Hematopoietic multipotent progenitor cell treated with erythropoietin and hydrocortisone succinate and interleukin-3 and kit ligand, for 17 days (in vitro differentiated cells): ENCODE measurements at places on chromosomes 2 and 18.

- DNase-seq: no peak
Observed at GRCh38 chr2:20755132-20755800, 67.6 kb downstream of the LDAH start.

- DNase-seq: no peak
Observed at GRCh38 chr18:53819671-53820070, 404.8 kb downstream of the MBD2 start.

- DNase-seq: no peak
Observed at GRCh38 chr2:74290466-74291217, 52.6 kb downstream of the SLC4A5 start.

GRCh38 chr2:49404108-49404507, 249.8 kb upstream of the FSHR start:
- DNase-seq: no peak

GRCh38 chr2:64244037-64244416, 99.8 kb upstream of the PELI1 start:
- DNase-seq: no peak

DNA sequence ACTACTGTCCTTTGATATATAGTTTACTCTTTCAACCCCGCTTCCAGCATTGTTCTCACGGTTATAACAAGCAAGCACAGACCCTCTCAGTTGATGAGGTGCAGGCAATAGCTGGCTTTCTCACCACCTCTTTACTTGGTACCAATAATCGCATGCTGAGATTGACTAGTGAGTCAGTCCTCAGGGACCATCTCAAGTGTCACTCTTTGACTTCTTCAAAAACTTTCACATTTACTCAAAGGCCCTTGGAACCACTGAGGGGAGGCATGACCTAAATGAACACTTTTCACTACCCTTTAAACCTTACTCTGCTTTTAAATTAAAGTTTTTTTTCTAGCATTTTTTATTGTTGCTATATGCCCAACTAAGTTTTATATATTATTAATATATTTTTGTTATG, 101.8 kb downstream of the DAW1 start:
- no peak for DNase-seq

DNA sequence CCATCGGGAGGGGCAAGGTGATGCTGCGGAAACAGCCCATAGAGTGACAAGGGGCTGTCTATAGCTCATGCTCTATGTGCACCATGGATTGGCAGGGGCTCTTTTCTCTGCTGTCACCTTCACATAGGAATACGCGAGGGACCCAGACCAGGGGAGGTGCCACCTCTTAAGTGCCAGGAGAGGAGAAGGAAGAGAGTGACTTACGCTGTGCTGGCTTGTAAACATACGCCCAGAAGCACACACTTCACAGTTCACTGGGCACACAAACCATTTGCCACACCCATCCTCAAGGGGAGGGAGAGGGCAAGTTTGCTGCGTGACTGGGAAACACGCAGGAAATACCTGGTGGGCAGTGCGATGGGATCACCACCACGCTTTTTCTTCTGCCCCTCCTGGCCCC, 65.1 kb upstream of the GPR45 start:
- DNase-seq: no peak

DNA sequence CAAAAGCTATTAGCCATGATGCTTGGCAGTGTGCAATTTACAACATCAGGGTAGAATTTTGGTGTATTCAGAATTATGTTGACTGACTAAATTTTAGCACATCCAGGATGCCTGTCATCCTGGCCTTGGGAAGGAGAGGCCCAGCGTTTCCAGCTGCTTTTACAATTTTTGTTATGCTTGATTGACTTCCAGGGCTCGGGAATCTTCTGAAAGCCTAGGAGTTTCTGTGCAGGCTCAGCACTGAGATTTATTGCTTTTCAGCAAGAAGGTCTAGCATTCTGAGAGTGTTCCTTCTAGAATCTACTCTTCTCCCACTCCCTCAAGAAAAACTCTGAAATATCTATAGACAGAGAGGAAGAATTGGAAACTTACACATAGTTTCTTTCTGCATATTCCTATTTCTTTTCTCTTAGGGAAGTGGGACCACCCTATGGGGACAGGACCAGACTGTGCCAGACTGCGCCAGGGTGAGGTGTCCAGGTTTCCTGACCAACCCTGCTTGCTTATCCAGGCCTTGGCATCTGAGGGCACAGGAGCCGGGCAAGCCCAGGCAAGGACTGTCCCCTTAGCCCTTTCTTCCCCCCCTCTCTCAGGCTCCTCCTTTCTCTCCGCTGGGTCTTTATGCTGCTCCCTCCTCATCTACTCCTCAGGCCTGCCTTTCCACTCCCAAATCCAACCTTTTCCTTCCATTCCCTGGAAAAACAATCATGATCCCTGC, 26.9 kb downstream of the MAIP1 start:
- no peak for DNase-seq

DNA sequence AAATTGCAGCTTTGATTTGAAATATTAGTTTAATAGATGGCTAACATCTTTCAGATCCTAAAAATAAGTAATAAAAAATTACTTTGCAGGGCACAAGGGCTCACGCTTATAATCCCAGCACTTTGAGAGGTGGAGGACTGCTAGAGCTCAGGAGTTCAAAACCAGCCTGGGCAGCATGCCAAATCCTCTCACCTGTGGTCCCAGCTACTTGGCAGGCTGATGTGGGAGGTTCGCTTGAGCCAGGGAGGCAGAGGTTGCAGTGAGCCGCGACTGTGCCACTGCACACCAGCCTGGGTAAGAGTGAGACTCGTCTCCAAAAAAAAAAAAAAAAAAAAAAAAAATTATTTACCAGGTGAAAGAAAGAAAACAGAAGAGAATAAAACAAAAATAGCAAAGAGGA, 449.8 kb downstream of the NRXN1 start:
- DNase-seq: no peak

GRCh38 chr2:133816037-133816436, 247.8 kb upstream of the NCKAP5 start:
- DNase-seq: no peak

GRCh38 chr2:86314125-86314524, 23.3 kb downstream of the REEP1 start:
- DNase-seq: no peak

- DNase-seq: no peak
Observed at GRCh38 chr2:133733901-133734255, 165.6 kb upstream of the NCKAP5 start.

DNA sequence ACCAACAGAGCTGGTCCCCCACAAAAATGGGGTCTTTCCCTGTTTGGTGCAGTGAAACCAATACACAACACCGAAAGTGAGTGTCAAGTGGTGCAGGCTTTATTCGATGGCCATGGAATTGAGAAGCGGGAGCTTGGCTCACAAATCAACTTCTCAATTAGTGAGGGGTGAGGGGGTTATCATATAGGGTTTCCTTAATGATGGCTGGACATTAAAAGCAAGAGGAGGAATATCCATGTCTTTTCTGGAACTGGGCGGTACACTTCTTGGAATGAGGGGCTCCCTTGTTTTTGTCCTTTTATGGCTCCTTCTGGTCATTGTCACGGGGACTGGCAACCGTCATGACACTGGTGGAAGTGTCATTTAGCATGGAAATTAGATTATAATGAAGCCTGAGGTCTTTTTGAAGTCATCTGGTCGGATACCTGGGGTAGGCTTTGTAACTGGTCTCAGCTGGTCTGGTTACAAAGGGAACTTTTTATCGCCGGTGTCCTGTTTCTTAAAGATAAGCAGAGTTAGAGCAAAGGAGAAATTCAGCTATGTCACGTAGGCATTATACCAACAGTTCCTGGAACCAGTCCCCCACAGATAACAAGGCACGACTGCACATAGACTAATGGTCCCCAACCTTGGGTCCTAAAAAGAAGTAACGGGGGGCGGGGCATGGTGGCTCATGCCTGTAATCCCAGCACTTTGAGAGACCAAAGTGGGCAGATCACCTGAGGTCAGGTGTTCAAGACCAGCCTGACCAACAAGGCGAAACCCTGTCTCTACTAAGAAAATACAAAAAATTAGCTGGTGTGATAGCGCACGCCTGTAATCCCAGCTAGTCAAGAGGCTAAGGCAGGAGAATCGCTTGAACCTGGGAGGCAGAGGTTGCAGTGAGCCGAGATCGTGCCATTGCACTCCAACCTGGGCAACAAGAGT, 93.5 kb upstream of the NDUFV2 start:
- DNase-seq: peak; percentile 20

- no peak for DNase-seq
Observed at GRCh38 chr18:53745986-53746385, 478.5 kb downstream of the MBD2 start.

DNA sequence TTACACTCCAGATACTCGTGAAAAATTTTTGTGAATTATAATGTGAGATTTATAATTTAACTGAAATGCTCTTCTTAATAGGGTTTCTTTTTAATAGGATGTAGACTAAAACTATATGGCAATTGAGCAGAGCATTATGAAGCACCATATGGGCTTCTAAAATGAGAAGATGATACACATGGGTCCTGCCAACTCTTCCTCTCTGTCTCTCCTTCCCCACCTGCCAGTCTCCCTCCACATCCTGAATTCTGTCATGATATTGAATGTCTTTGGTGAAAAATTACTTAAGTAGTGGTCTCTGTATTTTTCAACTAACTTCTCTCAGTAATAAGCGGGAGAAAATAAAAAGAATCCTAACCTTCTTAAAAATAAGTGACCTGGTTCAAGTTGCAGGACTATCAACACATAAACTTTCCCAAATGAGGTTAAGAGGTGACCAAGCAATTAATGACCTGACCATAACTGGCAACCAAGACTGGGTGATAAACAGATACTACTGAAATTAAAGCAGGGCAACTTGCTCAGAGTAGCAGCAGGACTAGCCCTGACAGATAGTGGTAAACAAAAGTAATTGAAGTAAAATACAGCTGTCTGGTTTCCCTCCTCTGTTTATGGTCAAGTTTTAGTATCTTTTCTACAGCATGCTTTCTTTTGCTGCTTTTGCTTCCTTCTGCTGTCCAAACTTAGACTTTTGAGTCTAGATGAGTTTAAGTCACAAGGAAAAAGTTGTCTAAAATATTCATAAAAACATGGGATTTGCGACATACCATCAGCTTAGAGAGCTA, 117.1 kb upstream of the PDE1A start:
- no peak for DNase-seq

GRCh38 chr2:177633111-177633510, 240.5 kb downstream of the AGPS start:
- no peak for DNase-seq

- no peak for DNase-seq
Observed at GRCh38 chr18:45730832-45731575, 7.0 kb downstream of the SLC14A1 start.

- no peak for DNase-seq
Observed at GRCh38 chr2:179140571-179140970, 90.6 kb upstream of the CCDC141 start.

- no peak for DNase-seq
Observed at GRCh38 chr18:44968336-44968735, 287.6 kb downstream of the SETBP1 start.

GRCh38 chr18:23547306-23547705, 39.0 kb downstream of the NPC1 start:
- DNase-seq: no peak

GRCh38 chr18:6057604-6058003, 162.3 kb upstream of the TMEM200C start:
- DNase-seq: no peak

- no peak for DNase-seq
Observed at GRCh38 chr2:159817283-159817682, 19.3 kb upstream of the CD302 start.

- DNase-seq: no peak
Observed at GRCh38 chr2:203646266-203646864, 60.1 kb upstream of the CD28 start.

- no peak for DNase-seq
Observed at GRCh38 chr2:120498121-120498520, 152.2 kb downstream of the INHBB start.

DNA sequence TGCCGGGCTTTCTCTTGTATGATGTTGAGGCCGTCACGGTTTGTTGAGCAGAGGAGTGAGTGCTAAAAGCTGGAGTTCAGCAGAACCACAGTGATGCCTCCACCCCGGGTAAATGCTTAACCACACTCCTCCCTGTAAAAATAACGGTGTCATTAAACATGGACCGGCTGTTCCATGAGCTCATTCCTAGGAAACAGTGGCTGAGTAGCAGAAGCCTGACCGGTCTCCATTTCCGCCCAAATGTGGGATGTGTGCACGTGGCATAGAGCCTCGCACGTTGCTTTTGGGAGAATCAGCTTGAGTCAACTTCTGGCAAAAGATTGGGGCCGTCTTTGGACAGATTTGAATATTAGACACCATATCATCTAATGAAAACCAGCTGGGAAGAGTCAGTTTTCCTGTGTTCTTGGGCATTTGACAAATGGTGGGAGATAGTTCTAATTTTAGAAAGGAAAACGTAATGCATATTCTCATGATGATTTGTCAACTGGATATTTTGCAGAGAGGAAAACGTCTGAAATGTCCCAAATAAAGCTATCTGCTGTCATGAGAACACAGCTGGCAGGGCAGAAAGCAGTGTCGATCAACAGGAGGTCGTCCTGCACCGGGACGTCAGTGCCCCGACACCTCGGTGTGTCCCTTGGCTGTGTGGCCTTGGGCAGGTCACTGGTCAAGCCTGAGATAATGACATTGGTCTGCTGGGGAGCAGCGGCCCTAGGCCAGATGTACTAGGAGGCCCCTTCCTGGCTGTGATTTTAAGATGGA, 42.4 kb downstream of the LRRFIP1 start:
- no peak for DNase-seq

DNA sequence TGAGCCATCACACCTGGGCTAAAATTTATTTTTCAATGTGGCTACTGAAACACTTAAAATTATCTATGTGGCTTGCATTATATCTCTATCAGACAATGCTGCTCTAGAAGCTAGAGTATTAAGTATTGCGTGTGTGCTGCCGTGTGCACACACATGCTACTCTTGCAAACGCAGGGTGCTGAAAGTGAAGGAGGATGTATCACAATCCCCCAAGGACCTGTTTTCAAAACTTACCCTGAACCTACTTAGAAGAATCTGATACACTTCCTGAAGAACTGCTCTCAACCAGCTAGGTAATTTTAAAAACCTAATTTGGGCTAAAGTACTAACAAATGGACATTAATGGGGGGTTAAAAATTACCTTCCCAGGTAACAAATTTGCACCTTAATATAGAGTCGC, 66.5 kb downstream of the EPHA4 start:
- DNase-seq: no peak

- no peak for DNase-seq
Observed at GRCh38 chr2:238644095-238645081, 203.5 kb upstream of the TWIST2 start.

DNA sequence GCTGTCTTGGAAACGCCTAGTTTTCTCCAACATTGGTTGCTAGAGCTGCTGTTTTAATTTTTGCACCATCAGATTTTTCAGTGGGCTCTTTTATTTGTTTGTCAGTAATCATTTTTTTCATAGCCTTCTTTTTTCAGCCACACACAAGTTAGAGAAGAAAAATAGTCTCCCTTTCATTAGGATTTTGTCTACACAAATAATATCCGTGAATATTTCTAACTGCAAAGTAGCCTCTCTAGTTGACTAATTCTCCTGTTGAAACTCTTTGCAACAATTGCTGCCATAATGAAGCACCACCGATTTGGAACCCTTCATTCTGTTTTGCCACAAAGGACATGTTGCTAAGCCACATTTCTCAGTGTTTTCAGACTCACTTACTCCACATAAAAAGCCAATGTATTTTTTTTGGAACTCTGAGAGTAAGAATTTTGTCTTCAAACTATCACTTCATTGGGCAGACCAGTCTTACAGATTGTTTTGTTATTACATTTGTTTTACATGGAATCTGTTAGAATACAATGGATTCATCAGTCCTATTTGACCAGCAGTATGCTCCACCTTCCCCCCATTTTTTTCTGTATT, 9.6 kb downstream of the KCNJ3 start:
- DNase-seq: no peak

- DNase-seq: no peak
Observed at GRCh38 chr18:7987284-7987976, 420.3 kb downstream of the PTPRM start.

GRCh38 chr2:151526572-151527090, 116.9 kb downstream of the RIF1 start:
- no peak for DNase-seq
